ENCODE measurements at places on chromosomes 5 and 9.

DNA sequence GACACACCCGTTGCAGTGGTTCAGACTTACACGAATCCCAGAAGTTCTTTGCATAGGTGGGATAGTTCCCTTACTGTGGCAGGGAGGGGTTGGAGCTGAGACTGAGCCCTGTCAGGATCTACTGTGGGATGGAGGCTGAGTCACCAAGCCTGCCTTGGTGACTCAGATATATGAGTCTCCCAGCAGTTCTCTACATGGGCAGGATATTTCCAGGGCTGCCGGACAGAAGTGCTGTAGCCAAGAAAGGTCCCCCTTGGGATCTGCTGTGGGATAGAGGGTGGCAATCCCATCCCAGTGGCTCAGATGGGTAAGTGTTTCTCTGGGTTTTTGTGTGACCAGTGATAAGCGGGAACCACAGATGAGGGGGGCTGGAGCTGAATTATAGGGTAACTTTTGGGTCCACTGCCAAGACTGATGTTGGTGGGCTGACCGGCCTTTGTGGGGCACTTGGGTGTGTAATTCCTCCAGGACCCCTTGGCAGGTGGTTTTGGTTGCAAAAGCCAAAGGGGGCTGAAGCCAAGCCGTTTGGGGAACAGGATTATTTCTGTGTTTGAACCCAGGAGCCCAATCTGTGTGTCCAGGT, 18.7 kb downstream of the XRCC4 start:
- DNase-seq: peak; percentile 47

DNA sequence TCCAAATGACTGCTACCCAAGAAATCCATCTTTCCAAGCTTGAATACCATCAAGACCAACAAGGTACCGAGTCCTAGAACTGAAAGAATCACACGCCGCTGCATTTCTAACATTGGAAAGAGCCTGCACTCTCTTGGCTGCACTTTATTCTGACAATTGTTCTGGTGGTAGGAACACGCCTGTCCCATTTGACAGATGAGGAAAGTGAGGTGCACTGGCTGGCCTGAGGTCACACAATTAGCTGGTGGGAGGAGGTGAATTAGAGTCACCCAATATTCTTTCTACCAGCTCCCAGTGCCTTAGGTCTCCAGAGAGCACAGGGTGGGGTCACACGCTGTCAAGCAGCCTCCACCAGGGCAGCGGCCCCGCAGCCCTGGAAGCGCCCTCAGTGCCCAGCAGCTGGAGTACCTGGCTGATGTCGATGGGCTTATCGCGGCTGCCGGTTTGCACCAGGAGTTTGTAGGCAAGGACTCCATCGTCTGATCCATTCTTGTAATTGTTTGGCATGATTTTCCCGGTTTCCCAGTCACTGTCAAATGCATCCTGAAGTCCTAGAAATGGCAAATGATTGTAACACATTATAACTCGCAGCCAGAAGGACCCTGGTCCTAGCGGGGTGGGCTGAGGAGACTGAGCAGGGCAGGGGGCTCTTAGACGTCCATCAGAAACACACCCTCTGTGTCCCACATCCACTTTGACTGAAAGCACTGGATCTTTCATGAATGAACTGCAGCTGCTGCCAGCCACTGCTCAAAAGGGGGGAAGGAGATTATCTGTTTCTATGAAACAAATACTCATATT, 55.1 kb downstream of the PTCH1 start:
- DNase-seq: no peak

GRCh38 chr5:127700237-127700766, 2.9 kb upstream of the CCDC192 start:
- no peak for DNase-seq

DNA sequence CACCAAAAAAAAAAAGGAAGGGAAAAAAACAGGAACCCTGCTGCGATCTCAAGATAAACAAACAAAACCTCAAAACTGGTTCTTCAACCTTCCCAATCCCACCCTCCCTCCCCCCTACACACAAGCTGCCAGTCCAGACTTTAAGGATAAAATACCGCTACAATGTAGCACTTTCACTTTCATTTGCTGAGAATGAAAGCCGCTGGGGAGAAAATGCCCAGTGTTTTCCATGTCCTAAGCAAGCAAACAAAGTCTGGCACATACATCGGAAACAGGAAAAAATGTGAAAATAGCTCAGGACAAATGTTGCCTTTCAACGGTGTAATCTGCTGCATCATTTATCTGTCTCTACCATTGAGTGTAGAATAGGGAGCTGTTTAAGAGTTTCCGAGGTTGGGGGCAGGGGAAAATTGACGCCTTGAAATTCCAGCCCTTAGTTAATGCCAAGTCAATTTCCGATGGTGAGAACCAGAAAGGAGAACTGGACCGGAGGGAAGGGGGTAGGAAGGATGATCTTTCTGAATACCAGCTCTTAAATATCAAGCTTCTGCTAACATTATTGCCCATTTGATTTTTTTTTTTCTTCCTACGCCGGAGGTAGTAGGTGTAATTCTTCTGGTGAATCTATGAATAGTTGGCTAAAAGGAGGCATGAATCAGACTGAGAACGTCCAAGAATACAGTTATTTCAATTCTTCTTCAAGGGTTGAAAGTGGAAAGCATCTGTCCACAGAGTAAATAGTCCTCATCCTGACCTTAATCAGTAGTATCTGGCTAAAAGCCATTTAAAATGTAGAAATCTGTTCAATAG, 1.2 kb upstream of the ADAMTS6 start:
- peak; percentile 10 for DNase-seq

DNA sequence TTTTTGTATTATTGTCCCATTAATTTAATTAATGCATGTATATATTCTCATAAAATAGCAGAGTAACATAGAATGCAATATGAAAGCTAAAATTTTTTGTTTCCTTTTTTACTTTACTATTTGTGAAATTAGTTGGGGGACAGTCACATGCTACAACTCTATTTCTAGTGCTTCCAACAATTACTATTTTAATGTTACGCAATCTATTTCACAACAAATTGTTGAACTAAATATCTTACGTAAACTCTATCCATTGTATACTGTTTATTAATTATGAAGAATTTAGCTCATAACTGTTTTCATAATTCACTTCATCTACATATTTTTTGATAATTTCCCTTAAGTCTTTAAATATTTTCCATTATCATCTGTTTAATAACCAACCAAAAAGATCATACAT, 1685.4 kb upstream of the CDH6 start:
- no peak for DNase-seq

DNA sequence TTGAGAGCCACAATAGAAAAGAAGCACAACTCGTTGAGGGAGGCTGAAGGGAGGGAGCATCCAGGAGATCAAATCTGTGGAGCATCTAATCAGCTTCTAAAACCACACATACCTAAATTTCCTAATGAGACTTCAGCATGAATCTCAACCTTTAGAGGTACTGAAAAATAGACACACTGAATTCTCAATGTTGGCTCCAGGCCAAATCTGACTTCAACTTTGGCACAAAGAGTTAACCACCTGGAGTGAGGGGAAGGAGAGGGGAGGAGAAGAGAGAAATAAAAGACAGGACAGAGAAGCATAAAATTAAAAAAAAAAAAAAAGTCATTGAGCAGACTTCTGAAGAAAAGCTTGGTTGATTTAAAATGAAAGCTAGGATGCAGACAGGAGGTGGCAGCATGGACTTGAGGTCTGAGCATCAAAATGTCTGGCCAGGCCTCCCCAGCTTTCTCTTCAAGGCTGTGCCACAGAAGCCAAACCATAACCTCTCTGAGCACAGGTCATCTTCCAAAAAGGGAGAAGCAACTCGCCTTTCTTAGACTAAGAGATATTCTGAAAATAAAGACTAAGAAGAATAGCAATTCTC, 205.6 kb downstream of the DENND1A start:
- no peak for DNase-seq

GRCh38 chr9:89038382-89039103, 47.3 kb downstream of the S1PR3 start:
- no peak for DNase-seq

DNA sequence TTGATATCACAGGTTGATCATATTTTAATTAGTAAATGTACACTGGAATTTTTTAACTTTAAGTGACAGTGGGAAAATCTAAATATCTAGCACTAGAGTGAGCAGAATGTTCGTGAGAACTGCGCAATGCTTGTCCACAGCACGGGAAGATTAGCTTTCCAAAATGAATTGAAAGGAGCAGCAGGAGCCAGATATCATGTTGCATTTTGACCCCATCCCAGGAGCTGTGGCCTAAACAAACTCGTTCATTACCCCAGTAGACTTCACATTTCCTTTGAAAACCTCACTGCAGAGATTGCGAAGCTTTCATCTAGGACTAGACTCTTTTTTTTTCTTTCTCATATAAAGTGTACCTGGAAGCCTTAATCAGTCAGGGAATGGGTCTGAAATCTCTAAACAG, 525.8 kb downstream of the CTNND2 start:
- no peak for DNase-seq

DNA sequence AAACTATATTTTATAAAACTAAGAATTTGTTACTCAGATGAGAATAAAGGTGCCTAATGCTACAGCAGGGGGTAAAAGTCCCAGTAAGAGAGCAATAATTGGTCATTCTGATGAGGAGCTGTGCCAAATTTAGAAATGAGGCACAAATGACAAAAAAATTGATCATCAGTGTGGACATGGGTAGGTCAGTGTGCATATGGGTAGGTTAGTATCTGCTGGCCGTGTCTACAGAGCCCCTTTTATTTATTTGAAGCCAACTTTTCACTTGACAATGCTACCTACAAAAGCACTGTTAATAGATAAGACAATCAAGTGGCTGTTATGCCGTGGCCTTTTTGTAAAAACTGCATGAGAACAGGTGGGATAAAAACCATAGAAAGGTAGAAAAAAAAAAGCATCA, 454.6 kb downstream of the RAB3C start:
- DNase-seq: no peak

- no peak for DNase-seq
Measured at GRCh38 chr5:71946343-71947030, 160.8 kb upstream of the MAP1B start.

DNA sequence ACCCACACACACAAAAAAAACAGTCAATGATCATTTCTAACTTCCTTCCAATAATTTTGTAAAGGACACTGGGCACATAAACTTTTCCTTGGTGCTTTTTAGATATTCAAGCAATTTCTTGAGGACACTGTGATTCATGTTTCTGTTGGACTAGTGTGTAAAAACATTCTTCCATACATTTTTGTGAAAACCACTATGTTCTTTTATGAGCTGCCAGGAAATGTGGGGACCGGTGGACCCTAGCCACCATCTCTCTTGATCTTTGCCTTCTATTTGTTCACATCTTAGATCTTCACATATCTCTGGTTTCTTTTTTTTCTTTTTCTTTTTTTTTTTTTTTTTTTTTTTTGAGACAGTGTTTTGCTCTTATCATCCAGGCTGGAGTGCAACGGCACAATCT, 287.4 kb downstream of the GLIS3 start:
- no peak for DNase-seq

DNA sequence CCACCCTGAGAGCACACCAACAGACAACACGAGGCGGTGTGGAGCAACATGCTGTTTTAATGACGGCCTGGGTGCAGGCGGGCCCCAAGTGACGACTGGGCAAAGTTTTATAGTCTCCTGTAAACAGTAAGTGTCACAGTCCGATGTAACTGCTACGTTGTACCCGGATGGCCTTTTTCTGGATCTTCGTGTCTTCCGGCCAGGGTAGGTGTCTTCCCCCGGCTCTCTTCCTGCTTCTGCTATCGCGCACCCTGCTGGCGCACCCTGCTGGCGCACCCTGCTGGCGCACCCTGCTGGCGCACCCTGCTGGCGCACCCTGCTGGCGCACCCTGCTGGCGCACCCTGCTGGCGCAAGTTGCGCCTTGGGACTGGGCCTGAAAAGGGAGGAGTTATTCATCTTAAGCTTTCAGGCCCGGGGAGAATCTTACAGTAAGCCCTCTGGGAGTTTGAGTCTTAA, 143.0 kb upstream of the TARS1 start:
- DNase-seq: peak; percentile 37

GRCh38 chr9:38003946-38004808, 64.8 kb downstream of the SHB start:
- no peak for DNase-seq

DNA sequence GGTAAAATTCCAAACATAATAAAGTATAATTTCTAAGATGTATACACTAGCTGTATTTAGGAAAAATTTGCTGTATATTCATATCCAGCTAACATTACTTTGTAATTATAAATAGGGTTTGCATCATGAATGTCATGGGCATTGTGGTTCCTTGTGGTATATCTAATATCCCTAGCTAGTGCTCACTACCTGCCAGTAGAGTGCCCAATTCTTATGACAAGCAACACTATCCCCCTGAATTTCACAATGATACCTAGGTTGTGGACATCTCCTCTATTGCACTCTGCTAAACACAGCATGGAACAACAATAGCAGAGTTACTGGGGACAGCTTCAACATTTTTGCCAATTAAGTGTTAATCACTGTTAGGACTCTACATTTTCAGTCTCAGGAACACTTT, 1656.5 kb downstream of the EFNA5 start:
- no peak for DNase-seq

GRCh38 chr5:155050384-155051019, 36.9 kb downstream of the KIF4B start:
- DNase-seq: no peak

- DNase-seq: no peak
Measured at GRCh38 chr9:12774861-12775678, at the start of gene LURAP1L. LURAP1L (plus strand) TSS chr9:12775020; CDS start chr9:12775716, 696 bp downstream.

GRCh38 chr9:76219560-76220151, 174.6 kb downstream of the RFK start:
- DNase-seq: no peak

DNA sequence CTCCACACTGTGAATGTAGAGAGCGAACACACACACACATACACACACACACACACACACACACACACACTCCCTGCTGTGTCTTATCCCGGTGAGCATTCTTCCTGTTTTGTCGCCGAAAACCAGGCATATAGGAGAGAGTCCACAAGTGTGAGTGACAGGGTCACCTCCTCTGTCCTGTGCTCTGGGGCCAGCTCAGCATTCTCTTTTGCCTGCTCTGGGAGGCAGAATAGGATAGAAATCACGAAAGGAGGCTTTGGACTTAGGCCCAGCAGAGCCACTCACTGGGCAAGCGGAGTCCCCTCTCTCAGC, 3.0 kb downstream of the LAMC3 start:
- no peak for DNase-seq

GRCh38 chr9:127084076-127085039, 38.1 kb downstream of the ANGPTL2 start:
- DNase-seq: no peak

DNA sequence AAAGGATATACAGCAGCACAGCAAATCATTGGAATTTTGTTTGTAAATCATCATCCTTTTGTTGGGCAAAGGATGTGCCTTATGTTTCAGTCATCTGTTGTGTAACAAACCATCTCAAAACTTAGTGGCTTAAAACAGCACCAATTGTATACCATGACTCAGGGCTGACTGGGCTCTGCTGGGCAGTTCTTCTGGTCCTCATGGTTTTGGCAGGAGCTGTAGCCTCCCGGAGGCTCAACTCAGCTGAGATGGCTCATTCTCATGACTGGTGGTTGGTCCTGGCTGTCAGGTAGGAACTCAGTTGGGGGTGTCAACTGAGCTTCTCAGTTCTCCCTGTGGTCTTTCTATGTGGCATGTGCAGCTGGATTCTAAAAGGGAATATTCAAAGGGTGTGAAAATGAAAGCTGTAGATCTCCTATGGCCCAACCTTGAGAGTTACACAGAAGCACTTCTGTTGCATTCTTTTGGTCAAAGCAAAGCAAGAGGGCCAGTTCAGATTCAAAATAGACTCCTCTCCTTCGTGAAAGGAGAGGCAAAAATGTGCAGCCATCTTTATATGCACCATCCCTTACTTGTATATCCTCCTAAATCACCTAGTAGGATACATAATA, 39.1 kb upstream of the CPEB4 start:
- no peak for DNase-seq

Measured in K562 (cell line).